Stimulated activated naive CD4-positive, alpha-beta T cell (primary cell): ENCODE measurements at places on chromosomes 3 and 15.

DNA sequence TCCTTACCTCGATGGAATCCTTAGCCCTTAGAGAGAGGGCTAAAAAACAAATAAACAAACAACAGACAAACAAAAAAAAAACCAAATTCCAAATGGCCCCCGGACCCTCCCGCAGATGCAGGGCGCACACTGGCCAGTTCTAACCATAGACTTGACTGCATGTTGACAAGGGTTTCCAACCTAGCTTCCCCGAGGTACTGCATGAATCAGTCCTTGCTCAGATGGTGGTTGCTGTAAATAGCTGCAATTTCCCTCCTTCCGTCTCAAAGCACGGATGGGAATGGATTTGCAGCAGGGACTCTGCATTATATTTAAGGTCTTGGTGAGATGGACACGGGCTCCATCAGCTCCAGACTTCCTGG, 162.8 kb downstream of the CD47 start:
- DNase-seq, result no peak

GRCh38 chr15:101615986-101616848, 36.0 kb downstream of the TM2D3 start:
- DNase-seq, result no peak

DNA sequence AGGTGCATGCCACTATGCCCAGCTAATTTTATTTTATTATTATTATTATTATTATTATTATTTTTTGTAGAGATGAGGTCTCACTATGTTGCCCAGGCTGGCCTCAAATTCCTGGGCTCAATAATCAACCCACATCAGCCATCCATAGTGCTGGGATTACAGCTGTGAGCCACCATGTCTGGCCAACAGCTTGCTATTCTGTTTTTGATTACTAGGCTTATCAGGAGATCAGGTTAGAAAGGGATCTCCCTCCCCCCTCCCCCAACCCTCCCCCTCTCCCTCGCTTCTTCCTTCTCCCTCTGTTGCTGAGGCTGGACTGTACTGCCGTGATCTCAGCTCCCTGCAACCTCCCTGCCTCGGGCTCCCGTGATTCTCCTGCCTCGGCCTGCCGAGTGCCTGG, 8.6 kb downstream of the CLN6 start:
- DNase-seq, result no peak

DNA sequence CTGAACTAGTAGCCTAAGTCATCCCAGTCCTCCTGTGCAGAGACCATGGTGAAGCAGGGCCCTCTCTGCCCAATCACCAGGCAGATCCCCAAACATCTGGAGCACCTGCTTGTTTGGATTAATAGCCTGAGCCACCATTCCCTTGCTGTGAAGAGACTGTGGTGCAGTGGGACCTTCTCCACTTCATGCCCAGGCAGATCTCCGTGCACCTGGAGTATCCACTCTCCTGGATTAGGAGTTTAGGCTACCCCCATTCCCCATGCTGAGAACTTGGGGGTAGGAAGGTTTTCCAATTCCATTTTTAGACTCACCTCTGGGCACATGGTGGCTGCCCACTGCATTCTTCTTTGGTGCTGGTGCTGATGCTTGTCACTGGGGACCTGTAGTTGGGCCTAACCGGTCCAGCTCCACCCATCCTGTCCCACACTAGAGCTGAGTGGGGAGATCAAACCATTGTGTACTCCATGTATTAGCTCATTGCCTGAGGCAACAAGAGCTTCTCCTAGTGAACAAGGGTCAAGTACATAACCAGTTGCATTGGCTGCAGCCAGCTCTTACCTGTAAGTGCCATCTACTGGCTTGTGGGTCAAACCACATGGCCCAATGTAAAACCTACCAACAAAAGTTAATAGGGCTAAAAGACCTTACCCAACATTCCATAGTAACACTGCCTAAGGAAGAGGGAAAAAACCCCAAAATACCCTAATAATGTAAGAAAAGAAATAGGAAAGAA, 382.5 kb upstream of the CBLB start:
- DNase-seq, result no peak

DNA sequence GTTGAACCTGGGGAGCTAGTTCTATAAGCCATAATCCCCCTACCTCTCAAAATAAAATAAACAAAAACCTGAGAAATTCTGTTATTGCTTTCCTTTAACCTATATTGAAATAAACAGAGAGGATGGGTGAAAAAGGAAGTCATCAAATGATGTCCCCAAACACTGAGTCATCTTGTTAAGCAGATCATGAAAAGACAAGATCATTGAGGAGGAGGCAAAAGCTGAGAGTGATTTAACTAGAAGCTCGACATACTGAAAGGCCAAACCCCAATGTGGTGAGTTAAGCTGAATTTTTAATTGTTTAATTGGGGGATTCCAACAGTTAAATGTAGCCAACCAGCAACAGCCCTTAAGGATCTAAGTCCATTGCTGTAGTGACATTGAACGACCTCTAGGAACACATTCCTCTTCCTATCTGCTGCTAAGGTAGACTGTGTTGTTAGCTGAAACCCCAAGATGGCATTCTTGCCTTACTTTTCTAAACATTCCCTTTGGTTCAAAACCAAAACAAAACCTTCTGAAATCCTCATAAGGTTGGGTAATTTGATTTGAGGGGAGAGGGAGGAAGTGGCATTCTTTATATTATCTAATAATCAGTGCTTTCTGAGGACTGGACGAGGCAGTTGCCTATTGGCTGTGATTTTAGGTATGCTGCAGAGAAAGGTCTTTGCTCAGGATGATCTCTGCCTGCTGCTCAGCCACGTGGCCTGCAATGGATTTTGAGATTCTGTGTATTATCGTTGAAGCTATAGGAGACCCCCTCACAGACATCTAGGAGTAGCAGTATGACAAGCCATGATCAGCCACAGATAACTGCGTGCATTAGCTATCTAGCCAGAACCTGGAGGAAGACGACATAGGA, 62.7 kb upstream of the BNIP2 start:
- DNase-seq, result no peak

- DNase-seq, result no peak
Measured at GRCh38 chr3:161452179-161452578, 44.4 kb upstream of the OTOL1 start.

GRCh38 chr15:35514759-35515158, 31.2 kb downstream of the DPH6 start:
- no peak for DNase-seq

DNA sequence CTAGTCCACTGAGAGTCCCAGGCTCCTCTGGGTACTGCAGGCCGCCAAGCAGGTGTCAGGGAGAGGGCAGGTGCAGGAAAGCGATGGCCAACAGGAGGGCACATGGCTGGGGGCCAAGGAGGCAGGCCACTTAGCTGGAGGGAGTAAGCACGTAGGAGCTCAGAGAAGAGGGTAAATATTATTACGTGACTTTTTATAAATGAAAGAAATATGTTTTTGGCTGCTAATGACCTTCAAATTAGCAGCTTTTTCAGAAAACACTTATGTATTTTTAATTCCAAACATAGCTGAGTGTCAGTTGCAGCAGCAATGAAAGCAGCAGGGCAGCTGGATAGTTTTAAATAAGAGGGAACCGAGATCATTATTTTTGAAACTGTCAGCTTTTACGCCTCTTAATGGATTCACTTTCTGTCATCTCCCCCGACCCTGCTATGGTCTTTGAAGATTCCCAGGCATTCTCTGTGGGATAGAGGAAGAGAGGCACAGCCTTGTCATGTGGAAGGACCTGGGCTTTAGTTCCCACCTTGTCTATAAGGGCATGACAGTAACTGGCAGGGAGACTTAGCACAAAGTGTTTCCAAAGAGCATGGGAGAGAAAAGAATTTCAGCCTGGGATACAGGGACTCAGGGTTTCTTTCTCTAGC, 477.1 kb downstream of the EPHB1 start:
- no peak for DNase-seq

DNA sequence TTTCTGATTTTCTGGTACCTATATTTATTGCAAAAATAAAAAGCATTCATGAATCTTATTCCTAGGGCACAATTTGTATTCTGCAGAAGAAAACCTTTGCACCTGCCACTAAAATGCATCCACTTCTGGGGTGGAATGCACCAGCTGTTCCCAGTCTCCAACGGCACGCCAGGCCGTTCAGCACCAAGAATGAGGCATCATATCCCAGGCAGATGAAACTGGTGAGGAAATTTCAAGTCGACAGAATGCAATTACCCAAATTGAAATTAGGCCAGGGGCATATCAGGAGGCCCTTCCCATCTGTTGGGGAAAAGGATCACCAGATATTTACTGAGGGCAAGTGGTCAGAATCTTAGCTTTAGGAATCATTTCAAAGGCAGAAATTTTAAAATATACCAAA, 13.6 kb upstream of the RBMS3 start:
- no peak for DNase-seq

- no peak for DNase-seq
Measured at GRCh38 chr3:45002720-45003119, 23.4 kb upstream of the CLEC3B start.

DNA sequence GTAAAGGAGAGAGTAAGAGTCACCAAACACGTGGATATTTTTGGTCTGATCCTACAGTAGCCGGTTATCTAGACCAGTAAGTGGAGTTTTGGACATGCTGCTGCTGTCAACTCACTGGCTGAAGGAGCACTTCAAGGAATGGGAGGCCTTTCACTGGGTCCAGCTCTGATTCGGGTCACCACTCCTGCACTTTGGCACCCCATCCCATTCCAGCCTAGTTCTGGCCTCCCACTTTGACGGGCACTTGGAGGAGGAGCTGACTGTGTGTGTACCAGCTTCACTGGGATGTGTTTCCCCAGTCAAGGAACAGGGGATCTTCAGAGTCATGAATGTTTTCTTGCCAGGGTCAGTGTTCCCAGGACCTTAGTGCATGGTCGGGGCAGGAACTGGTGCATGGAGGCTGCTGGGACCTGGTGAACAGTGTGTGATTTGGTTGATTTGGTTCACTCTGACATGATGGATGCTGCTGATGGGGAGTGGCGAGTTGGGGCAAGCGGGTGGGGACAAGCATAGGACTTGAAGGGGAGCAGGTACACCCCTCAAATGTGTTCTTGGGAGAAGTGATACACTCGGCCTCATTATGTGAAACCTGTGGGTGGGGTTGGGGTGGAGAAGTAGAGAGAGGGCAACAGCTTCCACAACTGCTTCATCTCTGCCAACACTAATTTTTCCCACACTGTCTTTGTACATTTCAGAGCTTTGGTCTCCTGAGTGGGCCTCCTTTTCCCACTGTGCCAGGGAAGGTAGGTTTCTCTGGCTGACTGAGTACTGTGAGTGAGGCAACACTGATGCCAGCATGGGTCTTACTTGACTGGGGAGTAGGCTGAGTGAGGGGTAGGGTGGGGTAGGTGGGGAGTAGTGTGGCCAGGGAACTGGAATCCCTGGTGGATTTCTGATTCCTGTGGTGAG, 64.0 kb downstream of the RGMA start:
- no peak for DNase-seq

GRCh38 chr3:185153861-185154629, 1.2 kb upstream of the C3orf70 start:
- no peak for DNase-seq

- DNase-seq, result no peak
Measured at GRCh38 chr3:168624892-168625448, 529.2 kb upstream of the GOLIM4 start.

- DNase-seq, result no peak
Measured at GRCh38 chr15:68335251-68335650, 57.7 kb downstream of the FEM1B start.

DNA sequence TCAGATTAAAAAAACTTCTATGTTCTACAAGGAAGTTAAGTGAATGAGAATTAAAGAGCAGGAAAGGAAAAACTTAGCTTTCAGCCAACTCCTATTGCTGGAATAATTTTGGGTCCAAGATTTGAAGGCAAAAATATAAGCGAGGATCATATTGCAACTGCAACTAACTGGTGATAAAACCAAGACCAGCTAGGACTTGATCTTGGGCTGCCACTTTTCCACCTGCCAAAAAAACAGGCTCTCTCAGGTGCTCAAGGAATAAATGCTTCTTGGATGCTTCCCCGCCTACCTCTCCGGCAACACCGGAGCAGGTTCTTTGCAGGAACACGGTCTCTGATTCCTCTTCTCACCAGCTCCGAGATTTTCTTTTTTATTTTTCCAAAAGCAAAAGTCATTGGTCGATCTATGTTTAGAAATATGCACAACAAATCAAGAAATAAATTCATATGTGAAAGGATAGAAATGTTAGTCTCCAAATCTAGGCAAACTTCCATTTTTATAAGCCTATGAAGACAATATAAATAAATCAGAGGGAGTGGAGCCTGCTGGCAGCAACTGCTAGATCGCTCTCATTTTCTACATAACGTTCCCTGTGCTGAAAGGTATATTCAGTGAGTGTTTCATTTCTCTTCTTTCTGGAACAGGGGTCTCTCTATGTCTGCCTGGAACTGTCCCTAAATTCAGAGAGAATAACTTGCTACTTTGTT, 241.9 kb downstream of the NTRK3 start:
- no peak for DNase-seq

GRCh38 chr3:177783338-177783737, 586.1 kb upstream of the TBL1XR1 start:
- DNase-seq, result no peak

- no peak for DNase-seq
Measured at GRCh38 chr15:40349163-40349562, 1.7 kb upstream of the PHGR1 start.

DNA sequence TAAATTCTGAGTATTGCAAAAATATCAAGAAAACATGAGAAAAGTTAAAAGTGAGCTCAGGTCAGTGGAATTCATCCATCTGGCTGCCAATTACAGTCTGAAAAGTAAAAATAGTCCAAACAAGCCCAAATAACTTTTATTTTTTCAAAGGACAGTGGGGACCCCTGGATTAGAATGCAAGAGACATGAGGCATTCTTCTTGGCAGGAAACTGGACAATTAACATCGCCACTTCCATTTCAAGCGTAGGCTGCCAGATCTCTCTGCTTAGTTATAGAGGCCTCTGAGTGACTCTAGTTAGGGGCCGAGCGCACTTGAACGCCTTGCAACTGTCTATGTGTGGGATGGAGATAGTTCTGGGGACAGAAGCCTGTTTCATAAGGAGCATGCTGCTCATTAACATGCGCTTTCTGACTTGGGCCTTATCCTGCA, 189.1 kb downstream of the GHSR start:
- no peak for DNase-seq

DNA sequence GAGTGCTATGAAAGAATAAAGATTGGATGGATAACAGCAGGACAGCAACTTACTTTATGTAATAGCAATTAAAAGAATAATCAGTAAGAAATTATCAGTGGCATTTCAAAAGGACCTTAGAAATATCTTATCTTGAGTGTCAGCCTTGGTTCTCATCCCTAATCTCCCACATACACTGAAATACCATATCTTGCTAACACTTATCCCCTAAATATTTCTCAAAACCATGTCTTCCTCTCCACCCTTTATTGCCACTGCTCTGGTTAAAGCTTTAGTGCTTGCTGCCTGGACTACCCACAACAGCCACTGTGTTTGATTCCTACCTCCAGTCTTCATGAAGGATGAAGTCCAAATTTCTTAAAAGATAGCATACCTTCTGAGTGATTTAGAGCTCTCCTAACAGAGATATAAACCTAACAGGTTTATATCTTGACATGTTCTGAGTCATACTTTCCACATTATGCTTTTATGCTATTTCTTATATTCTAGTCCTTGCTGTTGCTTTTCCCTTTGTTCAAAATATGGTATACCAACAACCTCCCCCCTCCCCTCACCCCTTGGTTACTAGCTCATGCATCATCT, 202.8 kb downstream of the RSRC1 start:
- no peak for DNase-seq

GRCh38 chr15:70279096-70279495, 181.4 kb upstream of the TLE3 start:
- DNase-seq, result no peak

GRCh38 chr15:60840703-60841411, 361.9 kb upstream of the ICE2 start:
- peak; percentile 71 for DNase-seq
